Bladder microvascular endothelial cell (primary cell): ENCODE measurements at places on chromosomes 16 and 17. TPM values are rescaled to one million over a fixed set of nuclear protein-coding genes. Genes with fewer than 3 reads are reported as not detected.

SMTNL2 gene
- not detected in 2 replicates for total RNA-seq

PARN gene
- total RNA-seq, result 13.8 and 21.6 TPM in 2 replicates

PABPN1L gene
- not detected in 2 replicates for total RNA-seq

CFAP119 gene
- 0.65 and 0.82 TPM in 2 replicates for total RNA-seq

MYH3 gene
- total RNA-seq, result under 0.01 and 0.88 TPM in 2 replicates

UNC119 gene
- total RNA-seq, result 14.4 and 28.1 TPM in 2 replicates

ACLY gene
- total RNA-seq, result 180 and 217 TPM in 2 replicates
